ENCODE measurements at places on chromosomes 7 and 10.

- no peak for DNase-seq
Observed at GRCh38 chr10:29687421-29688164, 52.8 kb upstream of the SVIL start.

DNA sequence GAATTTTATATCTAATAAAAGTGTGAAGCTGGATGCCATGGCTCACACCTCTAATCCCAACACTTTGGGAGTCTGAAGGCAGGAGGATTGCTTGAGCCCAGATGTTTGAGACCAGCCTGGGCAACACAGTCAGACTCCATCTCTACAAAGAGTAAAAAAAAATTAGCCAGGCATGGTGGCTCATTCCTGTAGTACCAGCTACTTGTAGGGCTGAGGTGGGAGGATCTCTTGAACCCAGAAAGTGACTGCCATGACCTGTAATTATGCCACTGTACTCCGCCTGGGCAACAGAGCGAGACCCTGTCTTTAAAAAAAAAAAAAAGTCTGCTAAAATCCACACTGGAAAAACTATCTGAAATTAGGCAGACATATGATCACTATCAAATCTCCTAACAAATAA is 7.6 kb downstream of the JMJD1C start:
- no peak for DNase-seq

- no peak for DNase-seq
Observed at GRCh38 chr7:139776486-139777132, 1.2 kb downstream of the HIPK2 start.

GRCh38 chr10:18005781-18006456 is 54.2 kb downstream of the SLC39A12 start:
- peak; percentile 79 for DNase-seq

DNA sequence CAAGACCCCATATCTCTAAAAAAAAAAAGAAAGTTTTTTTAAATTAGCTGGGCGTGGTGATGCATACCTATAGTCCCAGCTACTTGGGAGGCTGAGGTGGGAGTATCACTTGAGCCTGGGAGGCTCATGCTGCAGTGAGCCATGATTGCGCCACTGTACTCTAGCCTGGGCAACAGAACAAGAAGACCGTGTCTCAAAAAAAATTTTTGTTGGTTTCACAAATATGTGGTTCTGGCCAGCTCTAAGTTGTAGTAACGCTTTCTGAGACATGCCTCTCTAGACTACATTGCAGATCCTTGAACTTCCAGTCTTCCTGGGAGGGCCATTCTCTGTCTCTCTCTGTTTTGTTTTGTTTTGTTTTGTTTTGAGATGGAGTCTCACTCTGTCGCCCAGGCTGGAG is 24.6 kb upstream of the RHBDD2 start:
- no peak for DNase-seq

DNA sequence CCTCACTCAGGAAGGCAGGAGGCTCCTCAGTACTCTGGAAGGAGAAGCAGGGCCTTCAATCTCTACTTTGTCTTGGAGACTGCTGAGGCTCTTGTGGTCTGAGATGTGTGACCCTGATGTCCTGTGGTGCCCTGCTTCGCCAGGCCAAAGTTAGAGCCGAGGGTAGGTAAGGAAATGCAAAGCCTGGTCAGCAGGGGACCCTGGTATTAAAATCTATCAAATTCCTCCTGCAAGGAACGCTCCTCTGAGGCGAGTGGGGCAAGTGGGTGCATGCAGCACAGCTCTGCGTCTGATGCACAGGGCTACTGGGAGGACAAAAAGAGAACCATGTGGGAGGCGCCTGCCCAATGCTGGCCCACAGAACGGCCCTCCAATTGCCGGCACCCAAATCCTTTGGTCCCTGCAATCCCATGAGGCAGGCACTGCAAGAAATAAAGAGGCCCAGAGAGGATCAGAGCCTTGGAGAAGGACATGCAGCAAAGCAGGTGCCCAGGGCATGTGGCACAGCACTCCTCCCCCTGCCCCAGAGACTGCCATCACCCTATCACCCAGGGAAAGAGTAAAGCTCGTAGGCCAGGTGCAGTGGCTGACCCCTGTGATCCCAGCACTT is 23.1 kb upstream of the ZMIZ1 start:
- no peak for DNase-seq

DNA sequence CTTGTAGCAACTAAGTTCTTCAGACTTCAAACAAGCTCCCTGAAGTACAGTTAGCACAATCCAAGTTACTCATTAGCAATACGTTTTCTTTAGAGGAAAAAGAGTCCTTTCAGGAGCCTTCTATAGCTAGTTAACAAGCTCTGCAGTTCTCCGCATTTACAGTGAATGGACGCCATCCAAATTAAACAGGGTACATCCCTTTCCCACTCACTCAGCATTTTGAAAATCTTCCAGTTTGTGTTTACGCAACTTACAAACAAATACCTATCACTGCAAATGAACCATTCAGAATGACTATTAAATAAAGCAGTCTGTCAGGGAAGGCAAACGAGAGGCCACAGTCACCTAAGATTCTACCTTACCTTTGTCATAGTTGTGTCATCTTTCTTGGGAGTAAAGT is 84.5 kb downstream of the RNF32 start:
- DNase-seq, result peak; percentile 84

DNA sequence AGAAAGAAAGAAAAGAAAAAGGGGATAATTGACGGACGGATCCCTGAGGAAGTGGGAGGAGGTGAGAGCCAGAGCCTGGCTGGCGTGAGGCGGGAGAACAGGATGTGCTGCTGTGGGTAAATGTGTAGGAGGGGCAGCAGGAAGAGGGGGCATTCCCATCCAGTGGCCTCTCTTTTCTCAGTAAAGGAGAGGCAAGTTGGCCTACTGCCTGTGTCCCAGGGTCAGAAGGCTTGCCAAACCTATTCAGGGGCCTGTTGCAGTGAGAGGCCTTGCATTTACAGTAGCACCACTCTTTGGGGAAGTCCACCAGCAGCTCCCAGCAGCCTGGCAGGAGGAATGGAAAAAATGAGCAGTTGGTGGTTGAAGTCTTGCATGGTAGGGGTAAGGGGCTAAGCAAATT is 26.6 kb upstream of the ASCC1 start:
- peak; percentile 80 for DNase-seq

DNA sequence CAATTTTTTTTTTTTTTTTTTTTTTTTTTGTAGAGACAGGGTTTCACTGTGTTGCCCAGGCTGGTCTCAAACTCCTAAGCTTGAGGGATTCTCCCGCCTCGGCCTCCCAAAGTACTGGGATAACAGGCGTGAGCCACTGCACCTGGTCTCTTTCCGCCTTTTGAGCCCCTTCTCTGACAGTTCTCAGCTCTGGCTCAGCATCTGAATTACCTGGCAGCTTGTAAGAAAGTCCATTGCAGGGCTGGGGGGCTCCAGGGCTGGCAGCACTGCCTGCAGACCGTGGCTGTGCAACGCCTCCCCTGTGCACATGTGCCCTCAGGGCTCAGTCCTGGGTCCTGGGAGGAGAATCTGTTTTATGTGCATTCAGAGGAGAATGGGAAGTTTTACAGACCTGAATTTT is 37.6 kb downstream of the VWA2 start:
- no peak for DNase-seq

DNA sequence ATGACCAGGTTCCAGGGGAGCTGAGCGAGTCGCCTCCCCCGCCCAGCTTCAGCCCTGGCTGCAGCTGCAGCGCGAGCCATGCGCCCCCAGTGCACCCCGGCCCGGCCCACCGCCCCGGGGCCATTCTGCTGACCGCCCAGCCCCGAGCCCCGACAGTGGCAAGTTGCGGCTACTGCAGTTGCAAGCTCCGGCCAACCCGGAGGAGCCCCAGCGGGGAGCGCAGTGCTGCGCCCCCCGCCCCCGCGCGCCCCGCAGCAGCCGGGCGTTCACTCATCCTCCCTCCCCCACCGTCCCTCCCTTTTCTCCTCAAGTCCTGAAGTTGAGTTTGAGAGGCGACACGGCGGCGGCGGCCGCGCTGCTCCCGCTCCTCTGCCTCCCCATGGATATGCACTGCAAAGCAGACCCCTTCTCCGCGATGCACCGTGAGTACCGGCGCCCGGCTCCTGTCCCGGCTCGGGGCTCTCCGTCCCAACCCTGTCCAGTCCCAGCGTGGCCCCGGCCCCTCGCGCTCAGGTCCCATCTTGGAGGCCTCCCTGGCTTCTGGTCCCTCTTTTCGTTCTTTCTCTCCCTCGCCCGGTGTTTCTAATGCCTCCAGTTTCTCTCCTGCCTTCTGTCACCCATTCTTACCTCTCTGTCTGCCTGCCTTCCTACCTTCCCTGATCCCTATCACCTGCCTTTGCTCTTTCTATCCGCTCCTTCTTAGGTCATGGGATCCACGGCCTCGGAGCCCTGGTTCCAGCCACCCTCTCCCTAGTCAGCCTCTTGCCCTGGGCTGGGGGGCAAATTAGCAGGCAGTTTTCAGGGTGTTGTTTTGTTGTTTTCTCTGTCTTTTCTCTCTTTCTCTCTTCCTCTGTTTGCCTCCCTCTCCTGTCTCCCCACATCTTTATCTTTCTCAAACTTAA is 751 bp downstream of the PAX2 start:
- DNase-seq, result no peak

- no peak for DNase-seq
Observed at GRCh38 chr10:35091994-35092790, 2.1 kb upstream of the CUL2 start.

GRCh38 chr7:95777269-95777668 is 4.9 kb downstream of the DYNC1I1 start:
- no peak for DNase-seq

GRCh38 chr7:156560075-156560474 is 80.5 kb upstream of the RNF32 start:
- no peak for DNase-seq

GRCh38 chr10:132786884-132787494 is 1.0 kb upstream of the NKX6-2 start:
- no peak for DNase-seq

GRCh38 chr10:27890971-27891370 is 107.9 kb downstream of the ODAD2 start:
- no peak for DNase-seq

DNA sequence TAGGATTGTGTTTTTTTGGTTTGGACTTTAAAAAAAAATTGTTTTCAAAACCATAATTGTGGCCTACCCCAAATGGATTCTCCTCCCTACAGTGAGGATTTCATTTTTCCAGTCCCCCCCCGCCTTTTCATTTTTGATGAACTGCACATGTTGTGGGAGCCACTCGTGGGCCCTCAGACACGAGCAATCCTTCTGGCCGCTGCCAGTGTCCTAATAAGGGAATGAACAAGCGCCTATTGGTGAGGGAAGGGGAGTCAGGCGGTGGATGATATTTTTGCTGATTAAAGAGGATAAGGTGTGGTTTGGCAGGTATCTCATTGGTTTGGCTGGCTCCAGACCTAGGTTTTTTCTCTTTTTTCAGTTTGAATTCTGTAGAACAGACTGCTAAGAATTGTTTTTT is 78.7 kb upstream of the AGBL3 start:
- no peak for DNase-seq

DNA sequence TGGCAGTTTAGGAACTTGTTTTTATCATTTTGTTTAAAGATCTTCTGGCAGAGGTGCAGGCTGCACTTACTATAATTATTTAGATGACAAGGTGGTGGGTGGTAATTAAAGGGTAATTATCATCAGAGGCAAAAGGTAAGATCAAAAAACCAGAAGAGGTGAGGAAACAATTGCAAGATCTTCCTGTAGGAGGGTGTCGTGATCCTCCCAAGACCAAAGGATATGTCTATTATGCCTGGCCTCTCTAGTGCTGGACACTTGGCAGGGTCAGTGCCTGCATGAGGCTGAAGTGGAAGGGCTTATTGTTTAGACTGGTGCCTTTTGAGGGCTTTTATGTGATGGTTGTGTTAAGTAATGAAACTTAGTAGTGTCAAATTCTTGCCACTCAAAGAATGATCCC is 1.8 kb upstream of the WAPL start:
- DNase-seq, result no peak

GRCh38 chr10:116457488-116457887 is 29.8 kb downstream of the PNLIPRP3 start:
- DNase-seq, result no peak

- peak; percentile 75 for DNase-seq
Observed at GRCh38 chr10:101141616-101142532, 10.8 kb downstream of the TLX1 start.

DNA sequence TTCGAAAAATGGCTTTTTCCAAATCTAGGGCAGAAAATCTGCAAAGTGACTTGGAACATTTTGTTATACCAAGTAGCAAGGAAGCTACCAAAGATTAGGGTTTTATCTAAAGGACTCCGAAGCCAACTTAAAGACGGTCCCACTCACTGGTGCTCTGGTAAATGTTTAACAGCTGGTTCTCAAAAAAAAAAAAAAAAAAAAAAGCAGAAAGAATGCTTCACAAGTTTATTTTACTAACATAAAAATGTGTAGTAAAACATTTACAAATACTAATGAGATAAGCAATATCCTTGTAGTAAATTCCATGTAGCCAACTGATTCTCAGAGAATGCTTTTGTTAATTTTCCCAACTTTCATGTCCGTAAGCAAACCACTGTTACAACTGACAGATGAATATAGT is 38.4 kb downstream of the TAF3 start:
- DNase-seq, result no peak

DNA sequence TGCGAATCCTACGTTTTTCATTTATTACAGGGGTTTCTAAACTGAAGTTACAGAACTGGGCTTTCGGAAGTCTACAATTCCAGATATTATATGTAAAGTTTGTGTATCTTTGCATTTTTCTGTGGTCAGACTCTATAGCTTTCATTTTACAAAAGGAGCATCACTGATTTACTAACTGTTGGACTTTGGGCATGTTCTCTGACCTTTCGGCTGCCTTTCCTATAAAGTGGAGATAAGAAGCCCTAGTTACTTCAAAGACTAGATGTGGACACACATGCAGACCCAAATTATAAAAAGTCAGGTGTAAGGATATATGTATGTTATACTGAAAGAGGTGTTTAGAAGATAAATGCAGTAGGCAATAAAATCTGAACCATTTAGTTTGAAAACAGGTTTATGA is 126.6 kb upstream of the PRKCQ start:
- DNase-seq, result no peak

- no peak for DNase-seq
Observed at GRCh38 chr10:22647244-22647643, 67.1 kb downstream of the PIP4K2A start.

Data from dermis microvascular lymphatic vessel endothelial cell (primary cell).